NCI-H2081 (cell line): ENCODE measurements at places on chromosomes 2 and 18.

GRCh38 chr2:165655661-165656060 lies 138.4 kb downstream of the GALNT3 start:
- DNase-seq, result no peak

DNA sequence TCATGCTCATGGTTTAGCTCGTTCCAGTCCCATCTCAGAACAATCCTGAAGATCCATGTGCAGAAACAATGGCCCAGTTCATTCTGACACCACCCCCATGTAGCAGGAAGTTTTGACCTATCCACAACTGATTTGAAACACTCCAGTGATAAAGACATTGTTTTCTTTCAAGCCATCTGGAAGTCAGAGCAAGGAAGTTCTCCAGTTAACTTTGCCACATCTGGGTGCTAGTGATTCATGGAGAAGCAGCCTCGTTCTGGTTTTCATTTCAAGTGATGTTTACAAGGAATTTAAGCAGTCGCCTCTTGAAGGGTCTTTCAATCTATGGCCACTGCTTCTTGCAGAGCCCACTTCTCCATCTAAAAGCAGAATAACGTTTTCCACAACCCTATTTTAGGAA lies 36.6 kb upstream of the TWIST2 start:
- DNase-seq, result no peak

DNA sequence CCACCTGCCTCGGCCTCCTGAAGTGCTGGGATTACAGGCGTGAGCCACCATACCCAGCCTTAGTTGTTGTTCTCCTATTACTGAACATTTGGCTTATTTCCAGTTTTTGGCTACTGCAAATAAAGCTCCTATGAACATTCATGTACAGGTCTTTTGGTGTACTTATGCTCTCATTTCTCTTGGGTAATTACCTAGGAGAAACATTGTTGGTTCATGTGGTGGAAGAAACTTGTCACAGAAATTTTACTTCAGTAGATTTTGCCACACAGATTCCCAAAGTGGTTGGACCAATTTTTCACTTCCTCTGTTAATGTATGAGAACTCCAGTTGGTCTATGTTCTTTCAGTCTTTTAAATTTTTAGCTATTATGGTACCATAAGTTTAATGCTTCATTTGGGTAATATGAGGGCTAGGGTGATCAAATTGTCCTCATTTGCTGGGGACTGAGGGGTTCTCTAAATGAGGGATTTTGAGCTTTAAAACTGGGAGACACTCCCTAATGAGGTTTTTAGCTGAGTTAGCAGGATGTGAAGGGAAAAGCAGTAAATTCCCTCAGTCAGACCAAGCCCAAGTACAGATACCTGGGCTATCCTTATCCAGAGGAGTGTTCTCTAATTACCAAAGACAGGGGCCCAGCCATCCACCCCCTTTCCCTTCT lies 33.9 kb downstream of the MTA3 start:
- DNase-seq, result peak; percentile 82

DNA sequence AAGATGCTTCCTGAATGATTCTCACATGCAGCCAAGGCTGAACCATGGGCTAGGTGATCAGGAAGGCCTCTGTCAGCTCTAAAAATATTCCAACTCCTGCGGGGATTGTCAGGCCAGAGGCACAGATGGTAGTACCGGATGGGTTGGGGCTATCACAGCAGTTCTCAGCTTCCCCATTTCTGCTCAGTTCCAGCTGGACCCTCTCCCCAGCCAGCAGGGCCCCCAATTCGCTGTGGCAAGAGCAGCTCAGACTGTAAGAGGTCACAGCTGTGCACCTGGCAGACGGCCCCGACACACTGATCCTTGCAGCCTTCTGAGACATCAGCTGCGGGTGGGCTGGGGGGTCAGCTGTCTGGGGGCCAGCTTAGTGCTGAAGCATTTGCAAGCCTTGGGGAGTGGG lies 43.6 kb upstream of the TCF7L1 start:
- DNase-seq, result no peak

- no peak for DNase-seq
Measured at GRCh38 chr2:167966937-167967913, 280.2 kb downstream of the STK39 start.

- DNase-seq, result no peak
Measured at GRCh38 chr2:181886192-181886591, 5.3 kb upstream of the ITPRID2 start.

- DNase-seq, result no peak
Measured at GRCh38 chr2:67565761-67566160, 168.6 kb downstream of the ETAA1 start.
